ENCODE measurements at places on chromosomes 1 and 21.

GRCh38 chr1:60989749-60990713 lies 92.3 kb upstream of the NFIA start:
- no peak for DNase-seq

DNA sequence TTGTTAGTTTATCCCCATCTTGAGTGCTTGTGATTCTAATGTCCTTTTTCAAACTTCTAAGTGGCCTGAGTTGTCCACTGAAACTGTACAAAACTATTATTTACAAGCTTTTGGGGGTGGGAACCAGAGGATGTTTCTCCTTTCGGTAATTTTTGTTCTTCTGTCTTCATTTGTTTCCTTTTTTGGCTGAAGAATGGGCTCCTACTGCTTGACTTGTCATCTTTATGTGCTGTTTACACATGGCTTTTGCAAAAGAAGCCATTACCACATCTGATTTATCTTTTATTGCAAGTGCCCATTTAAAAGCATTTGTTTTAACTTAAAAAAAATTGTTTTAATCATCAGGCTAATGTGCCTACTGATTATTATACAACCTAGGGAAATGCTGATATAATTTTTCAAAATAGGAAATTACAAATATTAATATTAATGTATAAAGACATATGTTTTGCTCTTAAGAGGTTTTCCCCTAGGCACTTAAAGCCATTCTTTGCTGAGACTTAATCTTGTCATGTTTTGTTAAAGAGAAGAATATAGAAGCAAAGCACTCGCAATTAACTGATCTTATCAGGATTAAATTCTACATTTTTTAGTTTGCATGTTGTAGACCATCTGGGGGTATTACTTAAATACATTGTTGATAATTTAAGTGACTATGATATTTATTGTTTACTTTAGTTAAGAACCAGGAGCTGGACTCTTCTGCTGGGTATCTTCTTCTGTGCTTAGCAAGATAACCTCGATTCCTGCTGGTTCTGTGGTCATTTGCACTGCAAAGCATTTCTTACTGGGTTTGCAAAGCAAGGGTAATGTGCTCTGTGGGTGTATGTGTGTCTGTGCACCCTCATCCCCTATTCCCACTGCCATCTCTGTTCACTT lies 40.1 kb downstream of the TMEM200B start:
- no peak for DNase-seq

DNA sequence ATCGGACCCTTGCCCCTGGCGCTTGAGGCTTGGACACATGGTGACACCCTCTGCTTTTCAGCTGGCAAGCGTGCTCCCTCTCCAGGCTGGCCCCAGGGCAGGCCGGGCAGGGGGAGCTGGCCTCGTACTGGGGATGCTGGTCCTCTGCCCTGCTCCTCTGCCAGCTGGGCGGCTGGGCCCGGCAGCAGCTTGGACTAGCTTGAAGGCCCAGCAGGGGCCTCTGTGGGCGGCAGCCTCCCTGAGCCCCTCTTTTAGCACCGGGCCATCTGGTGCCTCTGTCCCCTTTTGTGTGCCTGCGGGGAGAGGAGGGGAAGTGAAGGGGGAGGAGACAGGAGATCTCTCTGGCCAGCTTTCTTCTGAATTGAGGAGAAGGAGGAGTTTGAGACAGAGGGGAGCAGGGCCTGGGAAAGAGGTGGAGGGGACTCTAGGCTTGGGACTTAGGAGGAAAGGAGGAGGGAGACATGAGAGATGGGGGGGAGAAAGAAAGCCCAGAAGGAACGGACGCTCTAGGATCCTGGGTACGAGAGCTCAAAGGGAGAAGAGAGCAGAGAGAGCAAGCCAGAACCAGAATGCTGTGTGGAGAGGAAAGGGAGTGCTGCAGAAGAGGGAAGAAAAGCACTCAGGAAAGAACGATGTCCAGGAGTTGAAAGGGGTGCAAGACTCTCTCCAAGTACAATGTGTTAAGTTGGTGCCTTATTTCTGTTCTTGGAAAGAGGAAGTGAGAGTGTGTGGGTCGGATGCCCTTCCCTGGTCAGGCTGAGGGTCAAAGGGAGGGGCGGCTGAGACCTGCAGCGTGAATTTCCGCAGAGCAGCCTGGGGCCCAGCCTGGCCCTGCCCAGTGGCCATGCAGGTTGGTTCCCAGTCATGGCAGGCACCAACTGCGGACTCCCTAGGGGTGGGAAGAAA lies 40.3 kb downstream of the IER5 start:
- DNase-seq: peak; percentile 69

DNA sequence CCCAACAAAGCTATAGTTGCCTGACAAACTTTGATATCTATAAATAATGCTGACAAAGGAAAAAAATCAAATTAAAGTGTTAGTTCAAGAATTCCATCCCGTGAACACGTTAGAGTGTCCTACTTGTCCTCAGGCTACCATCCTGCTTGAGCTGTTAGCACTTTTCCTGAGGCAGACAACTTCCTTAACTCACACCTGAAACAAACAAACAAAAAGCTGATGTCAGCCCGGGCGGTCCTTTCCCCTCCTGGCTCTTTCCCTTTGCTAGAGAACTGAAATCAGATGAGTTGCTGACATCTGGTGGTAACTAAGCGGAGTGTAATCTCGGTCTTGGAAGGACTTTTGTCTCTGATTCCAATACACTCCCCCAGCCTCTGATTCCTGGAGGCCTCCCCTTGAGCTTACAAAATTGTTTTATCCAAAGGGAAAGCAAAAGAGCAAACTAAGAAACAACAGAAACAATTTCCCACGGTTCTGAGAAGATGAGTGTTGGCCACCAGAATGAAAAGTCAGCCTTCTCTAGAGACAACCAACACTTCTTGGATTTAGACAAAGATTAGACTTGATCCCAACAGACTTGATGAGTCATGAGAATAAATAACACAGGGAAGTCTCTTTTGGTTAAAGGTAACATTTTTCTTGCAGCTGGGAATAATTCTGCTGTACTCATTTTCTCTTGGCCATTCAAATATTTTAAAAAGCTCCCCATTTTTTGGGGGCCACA lies 135.4 kb downstream of the PROX1 start:
- no peak for DNase-seq

Measured in CD4-positive, alpha-beta T cell treated with Interleukin-15 for 1 hour (primary cell).